ENCODE measurements at places on chromosomes 11 and 22.

GRCh38 chr11:24747275-24748251 lies 250.7 kb downstream of the LUZP2 start:
- DNase-seq, result no peak

- no peak for DNase-seq
These were observed 125.7 kb downstream of the SLC1A2 start for GRCh38 chr11:35293699-35294098.

- peak; percentile 72 for DNase-seq
These were observed 53.4 kb upstream of the EMID1 start for GRCh38 chr22:29152045-29152953.

DNA sequence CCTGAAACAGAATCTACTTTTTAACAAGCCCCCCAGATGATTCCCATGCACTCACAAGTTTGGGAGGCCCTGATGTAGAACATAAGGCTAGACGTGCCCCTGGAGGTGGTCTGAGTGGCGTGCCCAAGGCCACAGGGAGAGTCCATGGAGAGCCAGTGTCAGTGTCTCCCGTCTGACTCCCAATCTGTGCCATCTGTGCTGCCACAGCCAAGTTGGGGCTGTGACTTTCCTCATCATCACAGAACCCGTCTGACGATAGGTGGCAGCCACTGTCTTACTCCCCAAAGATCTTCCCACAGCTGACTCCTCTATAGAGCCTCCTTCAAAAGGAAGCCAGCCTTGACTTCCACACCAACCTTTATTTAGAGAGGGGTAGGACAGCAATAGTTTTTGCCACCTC lies 470.5 kb downstream of the SOX6 start:
- no peak for DNase-seq

GRCh38 chr11:73340164-73340563 lies 32.1 kb downstream of the ARHGEF17 start:
- no peak for DNase-seq

GRCh38 chr11:12180257-12181205 lies 70.1 kb downstream of the MICAL2 start:
- no peak for DNase-seq

DNA sequence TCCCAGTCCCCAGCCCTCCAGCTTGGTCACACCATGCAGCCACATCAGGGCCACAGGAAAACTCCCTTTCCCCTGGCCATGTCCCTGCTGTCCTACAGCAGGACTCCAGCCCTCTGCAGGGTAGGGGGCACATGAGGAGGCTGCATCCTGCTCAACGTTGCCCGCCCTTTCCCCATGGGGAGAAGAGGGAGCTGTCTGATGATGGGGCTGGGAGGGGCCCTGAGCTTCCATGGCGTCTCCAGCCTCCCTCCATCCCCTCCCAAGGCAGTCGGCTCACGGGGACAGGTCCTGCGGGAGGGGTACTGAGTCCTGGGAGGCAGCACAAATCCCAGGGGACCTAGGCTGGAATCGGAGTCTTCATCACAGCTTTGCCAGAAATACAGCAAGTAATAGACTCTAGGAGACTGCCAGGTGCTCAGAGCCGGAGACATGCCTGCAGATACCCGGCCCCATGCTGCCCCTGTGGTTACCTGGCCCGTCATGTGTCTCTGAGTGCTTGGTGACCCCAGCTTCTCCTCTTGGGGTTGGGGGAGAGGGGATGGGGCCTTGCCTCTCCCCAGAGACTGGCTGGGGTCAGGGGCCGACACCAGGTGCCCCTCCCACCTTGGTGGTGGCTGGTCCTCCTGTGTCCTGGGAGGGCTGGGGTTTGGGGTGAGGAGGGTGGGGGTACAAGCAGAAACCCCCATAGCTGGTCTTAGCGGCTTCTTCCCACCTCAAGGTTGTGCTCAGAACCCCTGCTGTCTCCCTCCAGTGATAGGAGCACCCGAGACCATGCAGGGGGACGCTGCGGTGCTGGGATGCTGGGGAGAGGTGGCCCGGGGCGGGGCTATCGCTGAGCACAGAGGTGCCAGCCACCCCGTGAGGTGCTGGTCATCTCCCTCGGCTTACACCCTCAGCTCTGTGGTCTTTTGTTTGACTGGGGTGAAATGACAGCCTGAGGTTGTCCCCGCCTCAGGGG lies 2.3 kb downstream of the MRGPRE start:
- DNase-seq, result no peak

- no peak for DNase-seq
These were observed 28.7 kb downstream of the KCNE3 start for GRCh38 chr11:74438681-74439080.

DNA sequence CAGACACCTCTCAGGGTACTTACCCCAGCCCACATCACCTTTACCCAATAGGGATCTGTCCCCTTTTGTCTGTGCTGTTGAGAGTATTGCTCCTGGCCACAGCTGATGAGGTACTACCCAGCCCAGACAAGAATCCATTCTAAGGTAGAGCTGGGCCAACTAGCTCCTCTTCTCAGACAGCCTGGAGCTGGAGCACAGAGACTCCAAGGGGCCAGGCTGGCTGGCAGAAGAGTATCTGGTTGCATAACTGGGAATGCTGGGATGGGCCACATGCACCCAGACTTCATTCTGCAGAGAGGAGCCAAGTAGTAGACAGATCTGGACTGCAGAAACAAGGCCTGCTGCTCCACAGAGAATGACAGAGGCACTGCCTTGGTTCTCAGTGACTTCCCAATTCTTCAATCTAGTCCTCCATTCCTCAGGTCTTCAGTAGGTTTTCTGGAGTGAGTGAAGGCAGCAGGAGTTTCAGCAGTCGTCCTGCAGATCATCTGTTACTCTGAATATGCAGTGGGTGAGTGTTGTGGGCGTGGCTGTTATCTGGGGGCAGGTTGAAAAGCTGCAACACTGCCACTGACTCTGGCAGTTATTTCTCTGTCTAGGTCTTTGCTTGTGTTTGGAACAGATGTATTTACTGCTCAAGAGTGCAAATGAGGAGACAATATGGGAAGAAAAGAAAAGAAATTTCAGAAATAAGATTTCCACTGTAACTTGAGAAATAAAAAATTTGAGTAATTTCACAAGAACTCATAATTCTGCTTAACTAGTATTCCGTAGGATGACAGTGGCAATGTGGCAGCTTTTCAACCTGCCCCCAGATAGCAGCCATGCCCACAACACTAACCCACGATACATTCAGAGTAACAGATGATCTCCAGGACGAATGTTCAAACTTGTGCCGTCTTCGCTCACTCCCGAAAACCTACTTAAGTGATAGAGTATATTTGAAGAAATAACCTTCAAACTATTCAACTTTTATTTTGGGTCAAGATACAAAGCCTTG lies 34.9 kb downstream of the MAPK1 start:
- no peak for DNase-seq

- DNase-seq, result no peak
These were observed 11.0 kb downstream of the NRXN2 start for GRCh38 chr11:64711956-64712362.

DNA sequence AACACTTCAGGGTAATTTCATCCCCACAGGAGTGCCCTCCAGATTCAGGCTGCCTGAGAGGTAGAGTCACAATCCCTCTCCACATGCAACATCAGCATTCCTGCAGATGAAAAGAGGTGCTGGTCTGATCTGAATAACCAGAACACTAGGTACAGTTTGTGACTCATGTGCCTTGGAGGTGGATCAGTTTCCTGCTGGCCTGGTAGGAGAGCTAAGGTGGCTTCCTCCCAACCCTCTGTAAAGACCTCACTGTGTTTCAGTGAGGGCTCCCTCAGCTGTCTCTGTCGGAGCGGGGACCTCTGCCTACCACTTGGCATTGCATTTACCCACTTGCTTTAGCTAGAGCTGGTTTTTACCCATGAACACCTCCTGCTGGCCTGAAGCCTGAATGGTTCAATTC lies 7.6 kb downstream of the OR9G1 start:
- no peak for DNase-seq

DNA sequence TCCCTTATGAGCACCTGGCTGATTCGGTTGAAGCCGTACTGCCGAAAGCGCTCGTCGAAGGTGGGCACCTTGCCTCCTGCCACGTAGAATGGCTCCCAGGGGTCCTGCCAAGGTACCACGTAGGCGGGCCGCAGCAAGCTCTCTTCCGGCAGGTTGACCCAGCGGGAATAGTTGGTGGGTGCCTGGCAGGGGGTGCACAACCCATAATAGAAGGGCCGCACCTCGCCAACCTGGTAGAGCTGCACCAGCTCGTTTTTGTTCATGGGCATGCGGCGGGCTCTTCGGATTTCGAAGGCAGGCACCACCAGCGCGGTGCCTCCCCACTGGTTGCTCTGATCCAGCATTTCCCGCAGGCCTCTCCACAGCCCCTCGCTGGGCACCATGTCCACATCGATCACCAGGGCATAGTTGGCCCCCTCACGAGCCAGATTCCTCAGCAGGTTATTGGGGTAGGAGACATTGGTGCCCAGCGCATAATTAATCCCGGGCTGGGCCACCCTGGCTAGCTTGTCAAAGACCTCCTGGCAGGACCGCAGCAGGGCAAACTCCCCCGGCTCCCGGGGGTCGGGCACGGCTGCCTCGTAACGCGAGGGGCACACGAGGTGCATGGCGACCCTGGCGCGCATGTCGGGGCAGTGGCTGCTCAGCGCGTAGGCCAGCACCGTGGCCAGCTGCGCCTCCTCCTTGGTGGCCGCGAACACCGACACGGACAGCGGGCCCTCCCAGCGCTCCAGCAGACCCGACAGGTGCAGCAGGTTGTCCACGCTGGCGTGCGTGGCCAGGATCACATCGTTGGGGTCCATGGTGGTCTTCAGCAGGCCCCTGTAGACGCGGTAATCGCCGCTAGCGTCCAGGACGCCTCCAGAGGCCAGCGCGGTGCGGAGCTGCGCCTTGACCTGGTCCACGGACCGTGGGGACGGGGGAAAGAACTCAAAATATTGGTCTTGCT lies 679 bp downstream of the B4GAT1 start:
- no peak for DNase-seq

DNA sequence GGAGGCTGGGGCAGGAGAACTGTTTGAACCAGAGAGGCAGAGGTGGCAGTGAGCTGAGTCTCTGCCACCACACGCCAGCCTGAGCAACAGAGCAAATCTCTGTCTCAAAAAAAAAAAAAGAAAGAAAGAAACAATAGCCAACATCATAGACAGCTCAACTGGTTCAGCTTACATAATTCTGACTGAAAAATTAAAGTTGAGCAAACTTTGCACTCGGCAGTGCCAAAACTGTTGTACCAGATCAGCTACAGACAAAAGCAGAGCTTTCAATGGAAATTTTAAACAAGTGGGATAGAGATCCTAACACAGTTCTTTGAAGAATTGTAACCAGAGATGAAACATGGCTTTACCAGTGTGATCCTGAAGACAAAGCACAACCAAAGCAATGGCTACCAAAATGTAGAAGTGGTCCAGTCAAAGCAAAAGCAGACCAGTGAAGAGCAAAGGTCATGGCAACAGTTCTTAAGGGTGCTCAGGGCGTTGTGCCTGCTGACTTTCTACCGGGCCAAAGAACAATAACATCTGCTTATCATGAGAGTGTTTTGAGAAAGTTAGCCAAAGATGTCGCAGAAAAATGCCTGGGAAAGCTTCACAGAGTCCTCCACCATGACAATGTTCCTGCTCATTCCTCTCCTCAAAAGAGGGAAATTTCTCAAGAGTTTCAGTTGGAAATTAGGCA lies 59.3 kb downstream of the TTC28 start:
- no peak for DNase-seq

GRCh38 chr22:17817079-17817478 lies 42.8 kb upstream of the BID start:
- DNase-seq, result no peak

GRCh38 chr11:114115451-114115928 lies 56.0 kb downstream of the ZBTB16 start:
- no peak for DNase-seq

- DNase-seq, result no peak
These were observed 16.1 kb downstream of the PHF21A start for GRCh38 chr11:46105134-46105628.

DNA sequence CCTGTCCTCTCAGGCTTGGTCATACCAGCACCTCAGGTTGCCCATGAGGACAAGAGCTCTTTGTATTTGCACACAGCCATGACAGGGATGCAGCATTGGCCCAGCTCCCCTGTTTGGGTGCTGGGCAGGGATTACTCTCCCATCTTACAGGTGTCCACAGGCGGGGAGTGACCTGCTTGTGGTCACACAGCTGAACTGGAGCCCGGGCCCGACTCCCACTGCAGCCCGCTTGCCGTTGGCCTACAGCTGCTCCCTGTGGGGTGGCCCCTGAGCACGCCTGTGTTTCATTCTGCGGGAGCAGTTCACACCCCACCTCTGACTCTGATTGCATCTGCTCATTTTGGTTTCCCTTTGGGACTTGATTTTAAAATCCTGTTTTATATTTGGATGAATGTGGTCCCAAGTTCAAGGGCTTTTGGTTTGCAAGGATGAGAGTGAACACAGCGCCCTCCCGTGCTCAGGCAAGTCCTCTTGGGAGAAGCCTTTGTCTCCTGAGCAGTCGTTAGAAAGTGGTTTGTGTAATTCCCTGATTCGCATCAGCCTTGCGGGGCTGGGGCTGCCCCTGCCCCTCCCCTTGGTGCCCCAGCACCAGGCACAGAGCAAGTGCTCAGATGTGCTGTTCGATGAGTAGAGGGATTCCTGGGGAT lies 9.3 kb downstream of the PICK1 start:
- DNase-seq, result no peak

DNA sequence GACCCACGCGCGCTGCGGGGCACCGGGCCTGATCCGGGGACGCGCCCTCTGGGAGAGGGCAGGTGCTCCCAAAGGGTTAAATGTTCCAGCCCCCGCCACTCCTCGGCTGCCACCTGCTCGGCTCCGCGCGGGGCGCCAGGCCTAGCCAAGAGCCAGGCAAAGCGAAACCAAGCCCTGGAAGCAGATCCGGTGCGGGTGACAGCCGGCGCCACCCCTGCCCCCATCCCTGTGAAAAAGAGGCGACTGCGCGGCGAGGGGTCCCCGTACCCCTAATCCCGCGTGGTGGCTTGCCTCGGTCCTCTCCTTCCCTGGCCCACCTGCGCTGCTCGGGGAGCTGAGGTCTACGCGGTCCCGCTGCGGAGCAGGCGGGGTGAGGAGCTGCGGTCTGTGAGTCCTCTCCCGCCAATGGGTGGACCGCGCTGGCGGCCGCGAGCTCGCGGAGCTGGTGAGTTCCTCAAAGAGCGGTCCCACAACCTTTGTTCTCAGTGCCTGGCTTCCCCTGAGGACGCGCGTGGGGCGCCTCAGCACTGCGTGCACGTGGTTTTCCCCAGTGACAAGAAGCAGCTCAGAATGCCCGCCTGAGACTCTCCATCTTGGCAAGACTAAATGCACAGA lies at the start of gene ME3:
Gene ME3, minus strand, starts transcription at position 610 of the 615 bp plus-strand sequence.
- peak; percentile 72 for DNase-seq

DNA sequence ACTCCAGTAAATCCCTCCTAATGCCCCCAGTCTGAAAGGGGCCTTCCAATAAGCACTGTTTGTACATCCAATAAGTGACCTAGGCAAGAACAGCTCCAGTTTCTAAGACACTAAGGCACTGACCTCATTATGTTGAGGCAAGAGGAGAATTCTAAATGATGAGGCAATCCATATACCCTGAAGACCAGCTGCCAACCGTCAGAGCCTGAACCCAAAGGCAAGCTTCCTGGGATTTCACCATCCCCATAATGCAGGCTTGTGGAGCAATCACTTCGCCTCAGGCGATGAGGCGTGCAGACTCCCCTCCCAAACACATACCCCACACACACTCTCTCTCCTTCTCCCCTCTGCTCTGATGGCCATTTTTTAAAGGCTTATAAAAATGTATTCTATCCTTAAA lies 49.5 kb downstream of the LGR4 start:
- peak; percentile 34 for DNase-seq

- DNase-seq, result no peak
These were observed 20.5 kb upstream of the SCGB1A1 start for GRCh38 chr11:62398011-62398994.

GRCh38 chr22:26617271-26618199 lies at the start of gene CRYBB1:
TSS of gene CRYBB1 (minus strand) at chr22:26618027. CDS start at chr22:26616319, 1,708 bp downstream.
- DNase-seq, result peak; percentile 68

GRCh38 chr22:31646186-31647019 lies 15.6 kb downstream of the PISD start:
- no peak for DNase-seq

- no peak for DNase-seq
These were observed 4.7 kb upstream of the POLD4 start for GRCh38 chr11:67357831-67358670.
